ENCODE measurements at places on chromosomes 7 and 10.

GRCh38 chr10:132690821-132691610 lies 94.9 kb downstream of the NKX6-2 start:
- DNase-seq = peak; percentile 6

- no peak for DNase-seq
These were observed 29.9 kb downstream of the TCF7L2 start for GRCh38 chr10:112979927-112980326.

DNA sequence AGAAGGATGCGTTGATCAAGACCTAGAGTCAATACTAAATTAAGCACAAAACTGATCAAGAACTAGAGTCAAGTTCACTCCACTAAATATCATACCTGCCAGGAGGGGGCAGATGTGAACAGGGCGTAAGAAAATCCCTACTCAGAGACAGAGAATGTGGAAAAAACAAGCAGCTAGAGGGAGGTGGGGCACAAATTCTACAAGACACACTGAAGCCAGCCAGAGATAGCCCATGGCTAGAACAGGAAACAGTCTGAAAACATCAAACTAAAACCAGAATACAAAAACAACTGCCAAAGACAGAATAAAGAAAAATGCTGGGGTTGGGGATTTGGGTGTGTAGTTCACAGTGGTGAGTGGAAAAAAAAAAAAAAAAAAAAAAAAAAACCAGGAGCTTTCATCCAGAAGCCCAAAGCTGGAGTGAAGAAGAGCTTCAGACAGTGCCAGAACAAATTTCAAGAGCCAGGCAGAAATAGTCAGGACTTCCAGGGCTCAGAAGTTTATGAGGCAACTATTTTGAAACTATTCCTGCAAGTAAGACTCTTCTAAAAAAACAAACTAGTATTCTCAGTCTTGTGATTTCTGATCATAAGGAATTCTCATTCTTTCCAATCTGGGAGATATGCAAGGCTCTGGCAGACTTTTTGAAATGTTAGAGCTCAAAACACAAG lies 118.3 kb downstream of the CCDC71L start:
- DNase-seq = no peak

- DNase-seq = no peak
These were observed 590.4 kb upstream of the PFKP start for GRCh38 chr10:2476812-2477553.

DNA sequence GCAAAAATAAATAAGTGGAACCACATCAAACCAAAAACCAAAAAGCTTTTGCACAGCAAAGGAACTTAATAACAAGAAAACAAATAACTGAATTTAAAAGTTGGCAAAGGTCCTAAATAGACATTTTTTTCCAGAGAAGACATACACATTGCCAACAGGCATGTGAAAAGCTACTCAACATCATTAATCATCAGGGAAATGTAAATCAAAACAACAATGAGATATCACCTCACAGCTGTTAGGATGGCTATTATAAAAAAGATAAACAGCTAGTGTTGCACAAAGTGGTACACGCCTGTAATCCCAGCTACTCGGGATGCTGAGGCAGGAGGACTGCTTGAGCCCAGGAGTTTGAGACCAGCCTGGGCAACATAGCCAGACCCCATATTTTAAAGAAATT lies 2.2 kb upstream of the SUN3 start:
- no peak for DNase-seq

- no peak for DNase-seq
These were observed 90.5 kb upstream of the POM121L12 start for GRCh38 chr7:52944921-52945320.

DNA sequence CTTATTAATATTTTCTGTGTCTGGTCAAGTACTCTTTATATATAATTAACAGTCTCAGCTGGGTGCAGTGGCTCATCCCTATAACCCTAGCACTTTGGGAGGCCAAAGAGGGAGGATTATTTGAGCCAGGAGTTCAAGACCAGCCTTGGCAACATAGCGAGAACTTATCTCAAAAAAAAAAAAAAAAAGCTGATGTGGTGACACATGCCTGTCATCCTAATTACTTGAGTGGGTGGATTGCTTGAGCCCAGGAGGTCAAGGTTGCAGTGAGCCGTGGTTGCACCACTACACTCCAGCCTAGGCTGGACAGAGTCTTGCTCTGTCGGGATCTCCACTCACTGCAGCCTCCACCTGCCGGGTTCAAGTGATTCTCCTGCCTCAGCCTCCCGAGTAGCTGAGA lies 6.7 kb upstream of the ELOVL3 start:
- no peak for DNase-seq

DNA sequence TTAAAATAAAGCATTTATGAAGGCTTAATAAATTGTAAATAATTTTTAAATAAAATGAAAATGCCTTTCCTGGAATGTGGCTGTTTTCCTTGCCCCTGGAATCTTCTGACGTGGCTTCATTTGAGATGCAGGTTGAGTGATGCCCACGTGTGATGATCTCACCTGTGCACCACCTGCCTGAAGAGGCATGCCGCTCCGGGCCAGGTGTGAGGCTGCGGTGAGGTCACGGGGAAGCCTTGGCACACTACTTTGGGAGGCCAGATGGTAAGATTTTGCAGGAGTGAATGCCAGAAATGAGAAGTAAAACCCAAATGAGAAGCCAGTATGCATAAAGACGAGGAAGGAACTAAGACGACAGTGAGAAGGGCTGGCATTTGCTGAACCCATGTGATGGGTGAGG lies 36.2 kb downstream of the GOT1 start:
- no peak for DNase-seq

- DNase-seq = no peak
These were observed 39.9 kb upstream of the SMNDC1 start for GRCh38 chr10:110344622-110345021.

GRCh38 chr10:114002422-114002821 lies 41.2 kb upstream of the ADRB1 start:
- DNase-seq = no peak

GRCh38 chr7:47571331-47572093 lies 10.4 kb downstream of the TNS3 start:
- peak; percentile 77 for DNase-seq

DNA sequence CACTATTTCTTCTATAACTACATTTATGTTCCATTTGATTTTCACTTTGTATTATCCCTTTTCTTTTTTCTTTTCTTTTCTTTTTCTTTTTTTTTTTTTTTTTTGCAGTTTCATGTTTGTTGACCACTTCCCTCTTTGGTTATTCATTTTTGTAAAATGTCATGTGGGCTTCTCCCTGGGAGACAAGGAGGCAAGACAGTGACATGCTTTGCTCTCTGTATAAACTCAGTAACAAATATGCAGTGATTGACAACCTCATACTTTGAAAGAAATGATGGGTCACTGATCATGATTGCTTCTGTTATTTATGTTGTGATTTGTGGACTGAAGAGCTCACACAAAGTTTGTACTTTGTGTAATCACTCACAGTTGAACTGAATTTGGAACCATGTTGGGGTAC lies 90.2 kb upstream of the ABI1 start:
- no peak for DNase-seq

DNA sequence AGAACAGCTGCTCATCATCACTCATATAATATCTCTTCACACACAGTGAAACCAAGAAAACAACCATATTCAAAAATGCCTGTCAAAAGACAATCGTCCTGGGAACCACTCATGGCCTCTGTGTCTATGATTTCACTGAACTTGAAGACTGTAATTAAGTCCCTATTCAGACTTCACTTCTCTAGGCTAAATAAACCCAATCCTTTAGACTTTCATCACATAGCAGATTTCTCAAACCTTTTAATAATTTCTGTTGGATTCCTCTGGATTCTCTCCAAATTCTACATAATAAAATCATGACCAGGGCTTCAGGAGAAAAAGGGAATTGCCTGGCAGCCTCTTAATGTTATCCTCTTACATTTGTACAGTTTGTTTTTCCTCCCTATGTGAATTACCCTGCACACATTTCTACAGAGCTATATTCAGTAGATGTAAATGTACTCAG lies 201.1 kb downstream of the LRRN3 start:
- no peak for DNase-seq

DNA sequence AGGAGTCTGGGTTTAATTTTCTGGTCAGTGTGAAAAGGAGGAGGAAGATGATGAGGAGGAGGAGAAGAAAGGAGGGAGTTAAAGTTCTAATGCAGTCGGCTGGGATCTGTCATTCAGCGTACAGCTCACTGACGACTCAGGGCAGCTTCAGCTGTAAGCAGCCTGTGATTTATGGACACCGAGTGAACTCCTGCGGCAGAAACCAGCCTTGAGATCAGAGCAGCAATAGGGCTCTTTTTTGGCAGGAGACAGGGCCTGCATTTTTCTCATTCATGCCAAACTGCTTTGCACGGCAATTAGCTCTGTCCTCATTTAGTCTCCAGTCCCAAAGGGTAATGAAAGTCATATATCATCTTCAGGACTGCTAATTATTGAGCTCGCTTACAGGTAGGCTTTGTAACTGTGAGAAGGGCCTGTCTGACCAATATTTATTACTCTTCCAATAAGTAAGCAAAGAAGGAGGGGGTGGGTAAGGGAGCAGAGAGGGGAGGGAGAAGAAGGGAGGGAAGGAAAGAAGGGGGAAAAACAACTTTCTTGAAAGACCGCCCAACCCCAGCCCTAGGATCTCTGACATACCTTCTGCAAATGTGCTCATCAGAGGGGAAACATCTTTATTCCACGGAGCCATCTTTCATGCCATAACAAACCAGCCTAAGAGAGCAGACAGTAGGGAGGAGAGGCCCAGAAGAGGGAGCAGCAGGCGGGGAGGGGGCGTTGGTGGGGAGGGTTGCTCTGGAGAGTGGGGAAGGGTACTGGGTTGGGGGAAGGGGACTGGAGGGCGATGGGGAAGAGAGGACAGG lies 48.1 kb upstream of the COMTD1 start:
- DNase-seq = peak; percentile 61

DNA sequence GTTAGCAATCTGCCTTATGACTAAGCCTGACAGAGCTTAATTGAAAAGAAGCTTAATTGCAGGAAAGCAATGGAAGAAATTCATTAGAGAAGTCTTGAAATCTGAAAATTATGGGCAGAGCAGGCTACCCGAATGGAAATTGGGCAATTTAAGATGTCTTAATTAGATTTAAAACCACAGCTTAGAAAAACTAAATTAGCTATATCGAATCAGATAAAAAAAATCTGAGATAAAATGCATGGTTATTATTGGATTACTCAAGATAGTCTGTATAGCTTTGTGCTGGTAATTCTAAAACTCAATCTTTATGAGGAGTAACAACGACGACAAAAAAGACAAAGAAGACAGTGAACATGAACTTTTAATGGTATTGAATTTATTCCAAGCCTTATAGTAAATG lies 248.1 kb upstream of the LRRN3 start:
- no peak for DNase-seq

DNA sequence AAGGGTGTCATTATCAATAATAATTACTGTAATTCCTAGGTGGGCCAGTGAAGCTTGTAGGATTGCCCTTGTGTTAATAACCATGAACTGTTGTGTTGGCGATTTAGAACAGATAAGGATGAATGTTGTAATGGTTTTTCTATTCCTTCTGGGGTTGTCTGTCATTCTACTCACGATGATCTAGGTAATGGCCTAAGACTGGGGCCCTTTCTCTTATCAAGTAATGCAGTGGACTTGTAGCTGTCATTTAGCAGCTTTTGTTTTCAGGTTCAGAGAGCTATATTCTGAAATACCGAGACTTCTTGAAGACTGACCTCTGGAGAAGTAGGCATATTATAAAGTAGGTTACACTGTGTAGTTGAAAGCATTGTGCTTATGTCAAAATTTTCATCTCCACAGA lies 110.2 kb downstream of the TAF3 start:
- no peak for DNase-seq

- DNase-seq = no peak
These were observed 74.8 kb downstream of the VWA2 start for GRCh38 chr10:114313866-114314265.

GRCh38 chr10:96304230-96304629 lies at the start of gene DNTT:
DNTT (plus strand) TSS chr10:96304434; CDS start chr10:96304498, 64 bp downstream.
- no peak for DNase-seq

- no peak for DNase-seq
These were observed 35.7 kb downstream of the MACROH2A2 start for GRCh38 chr10:70088308-70088698.

DNA sequence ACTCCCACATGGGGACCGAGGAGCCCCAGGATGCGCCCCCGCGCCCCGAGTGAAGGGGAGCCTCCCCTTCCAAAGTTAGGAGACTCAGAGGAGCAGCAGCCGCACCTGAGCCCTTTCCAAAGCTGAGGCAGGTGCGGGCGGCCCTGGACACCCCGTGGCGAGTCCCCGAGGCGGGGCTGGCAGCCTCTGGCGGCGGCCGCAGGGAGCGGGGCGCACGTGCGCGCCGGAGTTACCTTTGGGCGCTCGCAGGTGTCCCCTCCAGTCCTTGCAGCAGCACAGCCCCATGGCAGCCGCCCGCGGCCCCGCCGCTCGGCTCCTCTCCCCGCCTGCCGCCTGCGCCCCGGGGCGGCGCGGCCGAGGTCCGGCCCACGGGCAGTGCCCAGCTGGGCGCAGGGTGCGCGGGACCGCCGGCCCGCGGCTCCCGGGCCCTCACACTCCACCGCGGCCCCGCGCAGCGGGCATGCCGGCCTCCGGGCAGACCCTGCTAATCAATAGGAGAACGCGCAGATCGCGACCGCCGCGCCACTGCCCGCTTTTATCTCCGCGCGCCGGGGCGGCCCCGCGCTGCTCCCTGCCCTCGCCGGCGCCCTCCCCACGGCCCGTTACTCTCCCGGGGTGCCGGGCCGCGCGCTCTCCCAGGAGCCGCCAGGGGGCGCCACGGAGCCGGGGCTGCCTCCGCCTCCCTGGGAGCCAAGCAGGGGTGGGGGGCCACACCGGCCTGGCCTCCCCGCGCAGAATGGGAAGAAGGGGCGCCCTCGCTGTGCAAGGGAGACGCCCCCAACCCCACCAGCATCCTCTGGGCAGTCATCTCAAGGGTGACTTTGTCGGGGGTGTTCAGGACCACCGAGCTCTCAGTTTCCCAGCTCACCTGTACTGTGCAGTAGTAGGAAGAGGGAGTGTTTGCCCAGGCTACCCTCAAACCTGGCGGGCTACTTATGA lies 80.8 kb downstream of the ARHGAP22 start:
- DNase-seq = peak; percentile 50

GRCh38 chr10:129525401-129525801 lies 58.4 kb downstream of the MGMT start:
- no peak for DNase-seq
